ENCODE measurements at places on chromosomes 11 and 22.
A peak's percentile ranks its signal among the peaks of the same experiment; 100 is the strongest.

GRCh38 chr11:34585735-34586487, 35.0 kb upstream of the EHF start:
- no peak for DNase-seq

DNA sequence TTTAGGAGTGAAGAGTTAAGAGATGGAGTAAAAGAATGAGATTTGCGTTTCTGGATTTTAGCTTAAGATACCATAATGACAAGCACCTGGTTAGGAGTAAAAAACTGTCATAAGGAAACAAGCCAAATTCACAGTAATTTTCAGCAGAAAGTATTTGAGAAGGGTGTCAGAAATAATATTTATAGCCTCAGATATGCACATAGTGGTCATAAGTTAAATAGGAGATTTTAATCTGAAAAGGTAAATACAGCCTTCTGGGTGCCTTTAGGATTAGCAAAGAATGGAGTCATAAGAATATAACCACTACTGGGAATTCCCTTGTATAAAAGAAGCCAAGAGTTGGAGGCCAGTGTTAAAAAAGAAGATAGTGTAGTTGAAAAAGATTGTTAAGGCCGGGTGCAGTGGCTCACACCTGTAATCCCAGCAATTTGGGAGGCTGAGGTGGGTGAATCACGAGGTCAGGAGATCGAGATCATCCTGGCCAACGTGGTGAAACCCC, 160.1 kb downstream of the SWAP70 start:
- no peak for DNase-seq

GRCh38 chr11:118434553-118435289, 1.6 kb upstream of the KMT2A start:
- DNase-seq = peak; percentile 25

DNA sequence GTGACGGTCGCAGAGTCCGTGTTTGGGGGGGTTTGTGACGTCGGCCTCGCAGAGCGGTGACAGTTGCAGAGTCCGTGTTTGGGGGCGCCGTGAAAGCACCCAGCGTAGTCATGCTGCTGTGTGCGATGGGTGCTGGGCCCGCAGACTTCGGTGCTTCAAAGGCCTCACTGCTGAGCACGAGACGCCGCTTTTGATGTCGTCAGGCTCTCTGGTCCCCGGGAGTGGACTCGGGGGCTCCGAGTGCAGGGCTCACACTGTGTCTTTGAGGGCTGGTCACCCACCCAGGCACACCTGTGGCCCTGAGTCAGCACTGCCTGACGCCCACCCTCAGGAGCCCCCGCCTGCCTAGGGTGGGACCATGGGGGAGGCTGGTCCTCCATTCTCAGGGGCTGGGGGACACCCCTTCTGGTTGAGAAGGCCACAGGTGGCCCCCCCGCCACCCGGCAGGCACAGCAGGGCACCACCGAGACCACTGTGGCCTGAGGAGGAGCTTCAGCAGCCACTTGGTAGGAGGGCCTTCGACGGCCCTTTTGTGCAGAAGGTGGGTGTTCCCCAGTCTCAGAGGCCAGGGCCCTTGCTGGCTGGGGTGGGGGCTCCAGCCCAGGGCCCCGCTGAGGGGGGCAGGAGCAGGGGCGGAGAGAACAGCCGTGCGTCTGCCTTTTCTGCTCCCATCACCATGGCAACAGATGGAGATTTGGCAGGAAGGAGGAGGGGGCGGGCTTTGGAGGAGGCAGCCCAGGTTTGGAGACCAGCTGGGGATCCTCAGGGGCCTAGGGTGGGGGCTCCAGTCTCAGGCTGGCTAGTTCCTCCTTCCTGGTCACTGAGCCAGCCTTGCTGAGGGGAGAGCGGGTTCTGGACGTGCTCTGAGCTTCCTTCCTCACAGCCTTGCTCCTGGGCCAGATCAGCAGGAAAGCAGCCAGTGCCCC, 20.9 kb downstream of the BRSK2 start:
- DNase-seq = no peak

- no peak for DNase-seq
These were observed 175.7 kb downstream of the MAML2 start for GRCh38 chr11:96167203-96167758.

DNA sequence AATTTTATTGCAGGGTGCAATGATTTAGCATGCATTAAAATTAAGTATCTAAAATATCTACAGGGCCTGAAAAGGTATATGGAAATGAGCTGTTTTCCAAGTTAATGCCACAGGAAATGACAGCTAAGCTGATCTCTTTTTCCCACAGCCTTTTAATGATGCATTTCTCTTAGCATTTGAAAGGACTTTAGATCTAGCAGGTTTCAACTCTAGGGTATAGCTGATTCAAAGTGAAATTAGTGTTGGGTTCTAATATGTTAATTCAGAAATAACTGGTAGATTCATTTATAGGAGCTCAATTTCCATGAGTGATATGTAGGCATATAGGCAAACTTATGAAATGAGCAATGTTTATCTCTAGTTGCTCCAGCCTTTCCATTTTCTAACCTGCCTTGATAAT, 274.2 kb downstream of the CASP12 start:
- no peak for DNase-seq

- DNase-seq = no peak
These were observed 57.7 kb downstream of the TEAD1 start for GRCh38 chr11:12731841-12732336.

Measured in stimulated activated CD4-positive, alpha-beta T cell treated with anti-CD3 and anti-CD28 coated beads, Interleukin-12 subunit alpha, Interleukin-12 subunit beta, amount 100 ng/mL, for 4 hours (primary cell).